Activated T-cell treated with anti-CD3 and anti-CD28 coated beads, Interleukin-2, amount 50 U/mL, for 48 hours (primary cell): ENCODE measurements at places on chromosomes 3 and 15.

DNA sequence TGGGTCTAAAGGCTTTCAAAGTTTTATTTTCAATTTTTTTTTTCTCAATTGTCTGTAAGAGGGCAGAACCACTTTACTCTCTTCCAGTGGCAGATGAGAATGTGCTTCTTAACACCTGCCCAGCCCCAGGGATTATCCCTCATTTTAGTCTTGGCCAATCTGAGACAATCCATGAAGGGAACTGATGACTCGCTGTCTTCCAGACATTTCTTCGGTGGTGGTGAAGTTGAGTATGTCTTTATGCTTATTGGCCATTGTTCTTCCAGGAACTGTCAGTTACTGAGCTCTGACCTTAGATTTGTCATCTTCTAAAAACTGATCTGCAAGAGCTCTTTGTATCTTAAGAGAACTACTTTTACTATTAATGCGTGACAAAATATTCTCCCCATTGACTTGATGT is 139.5 kb downstream of the TJP1 start:
- DNase-seq: no peak

- DNase-seq: peak; percentile 38
Measured at GRCh38 chr15:48332642-48333034, 1.4 kb downstream of the DUT start.

DNA sequence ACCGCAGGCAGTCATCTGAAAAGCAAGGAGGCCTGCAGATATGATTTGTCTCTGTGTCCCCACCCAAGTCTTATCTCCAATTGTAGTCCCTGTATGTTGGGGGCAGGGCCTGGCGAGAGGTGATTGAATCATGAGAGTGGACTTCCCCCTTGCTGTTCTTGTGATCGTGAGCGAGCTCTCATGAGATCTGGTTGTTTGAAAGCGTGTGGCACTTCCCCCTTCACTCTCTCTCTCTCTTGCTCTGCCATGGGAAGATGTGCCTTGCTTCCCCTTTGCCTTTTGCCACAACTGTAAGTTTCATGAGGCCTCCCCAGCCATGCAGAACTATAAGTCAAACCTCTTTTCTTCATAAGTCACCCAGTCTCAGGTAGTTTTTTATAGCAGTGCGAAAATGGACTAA is 83.3 kb downstream of the TMCO5A start:
- no peak for DNase-seq

DNA sequence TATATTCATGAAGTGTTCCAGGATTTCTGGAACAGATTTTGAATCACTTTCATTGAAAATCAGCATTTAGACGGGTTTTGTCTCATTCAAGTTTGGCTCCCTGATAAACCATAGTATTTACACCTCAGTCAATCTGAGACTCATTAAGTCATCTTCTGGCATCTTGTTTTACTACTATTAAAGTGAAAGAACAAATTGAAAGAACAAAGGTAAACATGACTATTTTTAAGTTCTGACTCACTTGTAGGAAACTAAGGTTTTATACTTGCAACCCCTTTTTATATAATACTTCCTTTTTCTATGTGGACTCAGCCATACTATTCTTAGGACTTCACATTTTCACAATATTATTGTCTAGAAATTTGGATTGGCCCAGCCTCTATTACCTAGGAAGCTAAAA is 854.4 kb downstream of the SQOR start:
- no peak for DNase-seq

DNA sequence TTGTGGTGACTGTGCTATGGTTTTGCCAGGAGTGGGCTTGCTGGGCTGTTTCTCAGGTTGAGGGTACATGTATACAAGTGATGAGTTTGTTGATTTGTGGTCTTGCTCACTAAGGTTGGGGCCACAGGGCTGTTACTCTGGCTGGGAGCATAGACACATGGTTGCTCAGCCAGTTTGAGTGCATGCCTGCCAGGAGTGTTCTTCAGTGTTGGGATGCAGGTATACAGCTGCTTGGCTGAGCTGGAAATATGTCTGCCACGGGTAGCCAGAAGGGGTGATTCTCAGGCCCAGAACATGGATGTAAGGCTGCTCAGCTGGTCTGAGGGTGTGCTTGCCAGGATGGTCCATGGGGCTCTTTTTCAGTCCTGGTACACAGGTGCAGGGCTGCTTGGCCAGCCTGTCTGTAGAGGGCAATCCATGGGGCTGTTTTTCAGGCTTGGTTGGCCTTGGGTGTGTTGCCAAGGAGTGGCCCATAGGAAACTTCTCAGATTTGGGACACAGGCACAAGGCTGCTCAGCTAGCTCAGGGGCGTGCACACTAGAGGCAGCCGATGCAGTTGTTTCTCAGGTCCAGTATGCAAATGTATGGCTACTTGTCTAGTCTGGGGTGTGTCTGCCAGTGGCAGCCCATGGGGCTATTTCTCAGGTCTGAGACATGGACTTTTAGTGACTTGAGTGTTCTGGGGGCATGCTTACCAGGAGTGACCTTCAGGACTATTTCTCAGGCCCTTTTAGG is 5.3 kb upstream of the ARHGAP31 start:
- no peak for DNase-seq

- DNase-seq: no peak
Measured at GRCh38 chr3:35800960-35801459, 161.7 kb downstream of the ARPP21 start.

DNA sequence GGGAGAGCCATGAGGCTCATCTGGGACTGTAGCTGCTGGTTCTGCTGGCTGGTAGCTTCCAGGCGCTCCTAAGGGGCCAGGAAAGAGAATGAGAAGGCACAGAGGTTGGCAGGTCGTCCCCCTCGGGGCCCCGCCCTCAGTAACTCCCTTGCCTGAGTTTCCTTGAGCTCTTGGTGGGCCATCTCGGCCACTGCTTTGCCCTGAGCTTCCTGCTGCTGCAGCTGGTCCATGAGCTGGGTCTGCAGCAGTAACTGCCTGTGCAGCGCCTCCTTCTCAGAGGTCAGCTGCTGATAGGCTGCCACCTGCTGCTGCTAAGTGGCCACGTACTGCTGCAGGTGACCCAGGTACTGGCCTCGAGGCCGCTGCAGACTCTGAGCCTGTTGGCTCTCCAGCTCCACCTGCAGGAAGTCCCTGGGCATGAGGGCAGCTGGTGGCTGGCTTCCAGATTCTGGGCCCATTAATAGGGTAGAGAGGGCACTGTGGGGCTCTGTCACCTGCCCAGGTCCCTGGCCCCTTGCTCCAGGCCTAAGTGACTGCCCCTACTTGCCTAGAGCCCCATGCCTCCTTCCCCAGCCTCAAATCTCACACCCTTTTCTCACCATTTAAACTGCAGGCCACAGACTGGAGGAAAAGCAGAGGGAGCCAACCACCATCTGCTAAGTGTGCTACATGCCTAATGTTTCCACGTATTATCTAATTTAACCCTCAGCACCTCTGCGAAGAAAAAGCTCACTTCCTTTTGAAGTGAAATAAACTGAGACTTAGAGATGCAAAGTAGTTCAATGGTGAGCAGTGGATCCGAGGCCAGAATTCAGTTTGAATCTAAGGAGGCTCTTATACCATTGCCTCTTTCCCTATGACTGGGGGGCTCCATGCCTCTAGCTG is 10.8 kb upstream of the VPS33B start:
- DNase-seq: peak; percentile 75

DNA sequence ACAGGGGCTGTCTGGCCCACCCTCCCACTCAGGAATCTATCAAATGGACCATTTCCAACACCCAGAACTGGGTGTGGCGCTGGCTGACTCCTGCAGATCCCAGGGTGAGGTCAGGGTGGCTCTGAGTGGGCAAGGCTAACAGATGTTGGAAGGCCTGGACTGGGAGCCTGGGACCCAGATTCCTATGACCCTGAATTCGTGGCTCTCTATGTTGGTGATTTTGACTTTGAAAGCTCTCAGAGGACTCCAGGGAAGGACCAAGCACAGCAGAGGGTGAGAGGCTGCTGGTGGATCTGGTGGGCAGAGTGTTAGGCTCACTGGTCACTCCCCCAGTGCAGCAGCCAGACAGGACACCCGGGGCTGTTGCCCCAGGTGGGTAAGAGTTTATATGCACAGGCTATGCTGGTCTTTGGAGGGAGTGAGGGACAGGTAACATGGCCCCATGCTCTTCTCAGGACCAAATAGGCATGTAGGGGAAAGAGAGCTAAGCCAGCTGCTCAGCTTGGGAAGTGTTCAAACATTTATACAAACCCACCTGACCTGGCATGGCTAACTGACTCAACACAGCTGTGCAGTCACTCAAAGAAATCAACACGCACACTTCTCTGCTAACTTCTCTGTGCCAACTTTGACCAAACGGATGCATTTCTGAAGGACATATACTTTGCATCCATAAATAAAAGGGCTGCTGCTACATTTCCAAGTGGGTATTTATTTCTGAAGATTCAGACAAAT is 62.6 kb upstream of the RAB6B start:
- DNase-seq: no peak

DNA sequence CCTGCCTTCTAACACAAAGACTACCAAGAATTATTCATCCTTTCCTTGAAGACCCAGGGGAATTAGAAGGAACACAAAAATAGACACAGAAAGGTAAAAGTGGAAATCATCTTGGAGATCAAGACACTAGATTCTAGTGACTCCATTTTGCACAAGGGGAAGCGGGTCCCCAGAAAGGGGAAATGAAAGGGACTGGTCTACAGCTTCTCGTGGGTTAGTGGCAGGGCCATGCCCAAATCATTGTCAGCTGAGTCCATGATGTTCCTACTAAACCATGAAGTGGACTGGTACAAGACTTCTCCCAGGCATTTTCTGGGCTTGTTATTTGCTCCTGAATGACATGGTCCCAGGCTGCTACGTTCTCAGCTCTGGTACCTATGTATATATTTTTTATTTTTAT is 230.7 kb upstream of the TPRG1 start:
- no peak for DNase-seq

DNA sequence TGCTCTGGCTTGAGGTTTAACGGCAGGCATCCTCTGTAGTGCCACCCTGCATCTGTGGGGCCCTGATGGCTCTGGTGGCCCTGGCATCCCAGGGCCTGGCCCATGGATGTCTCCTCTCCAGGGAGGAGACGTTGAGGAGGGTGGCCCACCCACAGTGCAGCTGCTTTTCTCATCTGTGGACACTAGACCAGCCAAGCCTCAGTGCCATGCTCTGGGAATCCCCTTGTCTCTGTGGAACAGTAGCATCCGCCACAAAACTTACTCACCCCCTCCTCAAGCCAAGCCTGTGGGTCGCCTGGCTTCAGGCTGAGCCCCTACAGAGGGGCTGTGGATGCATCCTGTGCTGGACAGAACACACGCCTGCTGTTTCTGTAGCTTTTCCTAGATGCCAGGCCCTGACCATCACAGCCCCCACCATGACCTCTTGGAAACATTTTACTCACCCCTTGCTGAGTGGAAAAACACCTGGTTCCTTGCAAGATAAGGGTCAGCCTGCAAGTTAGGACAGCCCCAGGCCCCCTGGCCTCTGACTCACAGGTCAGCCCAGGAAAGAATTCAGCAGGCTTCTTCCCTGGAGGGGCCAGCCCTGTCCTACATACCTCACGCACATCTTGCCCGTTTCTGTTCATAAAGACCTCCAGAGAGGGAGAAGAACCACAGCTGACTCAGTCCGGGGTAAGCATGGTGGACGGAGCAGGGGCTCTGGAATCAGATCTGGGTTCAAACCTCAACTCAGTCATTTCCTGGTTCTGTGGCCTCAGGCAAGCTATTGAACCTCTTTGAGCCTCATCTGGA is 19.0 kb downstream of the PAK6 start:
- DNase-seq: no peak

- DNase-seq: no peak
Measured at GRCh38 chr3:123258359-123258758, 56.6 kb downstream of the SEC22A start.

GRCh38 chr3:72255791-72256559 is 471.0 kb upstream of the PROK2 start:
- no peak for DNase-seq

DNA sequence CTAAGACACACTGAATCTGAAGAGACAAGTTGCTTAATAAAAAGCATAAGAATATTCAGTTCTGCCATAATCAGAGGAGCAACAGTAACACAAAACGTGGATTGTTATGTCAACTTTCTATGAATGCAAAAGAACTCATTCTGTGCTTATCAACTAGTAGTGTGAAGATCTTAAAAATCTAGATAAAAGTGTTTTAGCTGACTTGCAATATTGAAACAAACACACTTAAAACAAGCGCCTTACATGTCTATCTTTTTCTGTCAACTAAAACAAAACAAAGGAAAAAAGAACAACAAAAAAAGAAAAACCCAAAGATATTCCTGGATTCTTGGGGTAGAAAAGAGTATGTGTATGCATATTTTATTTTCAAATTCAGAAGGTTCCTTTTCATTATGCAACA is 37.7 kb downstream of the TASOR start:
- no peak for DNase-seq

- no peak for DNase-seq
Measured at GRCh38 chr3:4647411-4647810, 154.3 kb downstream of the ITPR1 start.

GRCh38 chr3:197369545-197369944 is 71.1 kb upstream of the DLG1 start:
- no peak for DNase-seq

GRCh38 chr15:79248183-79248582 is 34.3 kb upstream of the ANKRD34C start:
- no peak for DNase-seq

- DNase-seq: no peak
Measured at GRCh38 chr15:37788767-37789396, 145.6 kb upstream of the TMCO5A start.

- no peak for DNase-seq
Measured at GRCh38 chr3:37453393-37454389, 279.3 kb upstream of the LRRFIP2 start.

DNA sequence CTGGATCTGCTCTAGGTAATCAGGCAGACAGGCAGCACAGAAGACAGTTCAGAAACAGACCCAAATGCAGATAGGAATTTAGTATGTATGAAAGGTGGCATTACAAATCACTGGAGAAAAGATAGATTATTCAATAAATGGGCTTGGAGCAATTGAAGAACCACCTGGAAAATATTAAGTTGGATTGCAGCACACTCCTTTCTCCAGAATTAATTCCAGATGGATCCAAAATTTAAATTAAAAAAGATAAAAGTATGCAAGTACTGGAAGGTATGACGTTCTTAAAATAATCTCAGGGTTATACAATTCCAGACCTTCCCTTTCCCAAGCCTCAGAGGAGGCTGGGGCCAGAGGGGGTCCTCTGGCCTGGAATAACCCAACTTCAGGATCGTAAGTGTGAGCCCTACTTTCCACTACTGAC is 32.5 kb downstream of the HRH1 start:
- DNase-seq: no peak

GRCh38 chr3:85626662-85627061 is 667.9 kb downstream of the CADM2 start:
- no peak for DNase-seq

GRCh38 chr3:58661836-58662420 is 4.6 kb downstream of the FAM3D start:
- DNase-seq: no peak

- no peak for DNase-seq
Measured at GRCh38 chr3:35677797-35678196, 38.5 kb downstream of the ARPP21 start.

GRCh38 chr3:196654006-196654734 is 14.7 kb downstream of the NRROS start:
- no peak for DNase-seq

DNA sequence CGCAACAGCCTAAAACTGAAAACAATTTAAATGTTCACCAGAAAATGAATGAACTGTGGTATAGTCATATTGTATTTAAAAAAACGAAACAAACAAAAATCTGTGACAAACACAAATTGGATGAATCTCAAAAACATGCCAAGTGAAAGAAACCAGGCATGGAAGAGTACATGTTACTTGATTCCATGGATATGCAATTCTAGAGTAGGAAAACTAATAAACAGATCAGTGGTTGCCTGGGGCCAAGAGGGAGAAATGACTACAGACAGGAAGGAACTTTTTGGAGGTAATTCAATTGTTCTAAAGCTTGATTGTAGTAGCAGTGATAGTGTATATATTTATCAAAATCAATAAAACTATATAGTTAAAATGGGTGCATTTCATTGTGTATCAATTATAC is 16.8 kb downstream of the UBE3A start:
- no peak for DNase-seq
